Activated naive CD4-positive, alpha-beta T cell treated with anti-CD3 and anti-CD28 coated beads for 36 hours (primary cell): ENCODE measurements at places on chromosomes 4 and X.

DNA sequence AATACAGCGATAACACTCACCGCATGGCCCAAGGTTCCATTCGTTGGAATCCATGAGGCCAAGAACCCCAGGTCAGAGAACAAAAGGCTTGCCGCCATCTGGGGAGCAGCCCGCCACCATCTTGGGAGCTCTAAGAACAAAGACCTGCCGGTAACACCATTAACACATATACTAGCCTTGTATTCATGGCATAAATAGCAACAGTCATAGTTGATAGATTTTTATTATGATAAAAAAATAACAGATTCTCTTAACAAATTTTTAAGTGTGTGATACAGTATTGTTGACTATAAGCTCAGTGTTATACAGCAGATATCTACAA lies 309.4 kb downstream of the GLUD2 start:
- DNase-seq, result no peak

- no peak for DNase-seq
Observed at GRCh38 chr4:150943818-150944217, 71.3 kb downstream of the LRBA start.

DNA sequence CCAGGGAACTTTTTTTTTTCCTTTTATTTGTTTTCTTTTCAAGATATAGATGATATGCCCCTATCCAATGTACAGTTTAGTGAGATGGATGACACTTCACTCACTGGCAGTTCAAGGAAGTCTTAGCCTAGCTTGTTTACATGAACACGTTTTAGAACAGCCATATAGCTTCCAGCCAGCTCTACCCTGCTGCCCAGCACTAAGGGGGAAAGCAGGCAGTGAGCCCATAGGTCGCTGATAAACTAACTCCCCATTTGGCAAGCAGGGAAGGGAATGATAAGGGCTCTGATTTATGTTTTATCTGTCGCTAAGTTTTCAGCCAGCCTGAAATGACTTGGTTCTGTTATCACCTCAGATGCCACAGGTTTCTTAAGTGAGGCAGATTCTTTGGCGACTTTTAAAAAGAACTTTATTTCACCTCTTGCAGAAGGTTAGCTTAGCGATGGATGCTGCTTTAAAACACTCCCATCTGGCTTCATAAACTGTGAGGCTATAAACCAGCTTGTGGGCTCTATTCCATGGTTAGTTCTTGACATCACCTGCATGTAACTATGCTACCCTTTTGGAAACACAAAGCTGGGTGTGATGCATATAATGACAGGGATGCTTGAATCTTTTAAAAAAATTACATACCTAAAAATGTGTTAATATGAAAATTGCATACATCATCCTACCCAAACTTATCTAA lies 348.4 kb downstream of the FBXO8 start:
- DNase-seq, result no peak

DNA sequence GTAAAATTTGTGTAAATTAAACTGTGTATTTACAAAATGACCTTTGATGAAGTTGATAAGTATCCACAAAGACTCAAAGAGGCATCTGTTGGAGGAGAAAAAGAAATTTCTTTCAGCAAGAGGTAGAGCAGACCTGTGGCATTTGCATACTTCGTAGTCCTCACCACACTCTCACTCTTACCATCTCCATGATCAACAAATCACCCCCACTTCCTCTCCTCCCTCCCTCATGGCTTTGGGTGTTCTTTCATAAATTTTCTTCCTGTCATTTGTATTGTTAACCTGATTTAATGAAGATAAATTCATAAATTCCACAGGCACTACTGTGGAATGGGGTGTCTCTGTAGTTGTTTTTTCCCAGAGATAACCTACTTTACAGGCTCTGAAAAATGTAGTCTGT lies 366.5 kb downstream of the ZNF674 start:
- no peak for DNase-seq
